Stimulated activated CD4-positive, alpha-beta T cell treated with anti-CD3 and anti-CD28 coated beads, Interleukin-1b, Interleukin-23, amount 100 ng/mL, for 1 hour (primary cell): ENCODE measurements at places on chromosomes 1 and 21.

DNA sequence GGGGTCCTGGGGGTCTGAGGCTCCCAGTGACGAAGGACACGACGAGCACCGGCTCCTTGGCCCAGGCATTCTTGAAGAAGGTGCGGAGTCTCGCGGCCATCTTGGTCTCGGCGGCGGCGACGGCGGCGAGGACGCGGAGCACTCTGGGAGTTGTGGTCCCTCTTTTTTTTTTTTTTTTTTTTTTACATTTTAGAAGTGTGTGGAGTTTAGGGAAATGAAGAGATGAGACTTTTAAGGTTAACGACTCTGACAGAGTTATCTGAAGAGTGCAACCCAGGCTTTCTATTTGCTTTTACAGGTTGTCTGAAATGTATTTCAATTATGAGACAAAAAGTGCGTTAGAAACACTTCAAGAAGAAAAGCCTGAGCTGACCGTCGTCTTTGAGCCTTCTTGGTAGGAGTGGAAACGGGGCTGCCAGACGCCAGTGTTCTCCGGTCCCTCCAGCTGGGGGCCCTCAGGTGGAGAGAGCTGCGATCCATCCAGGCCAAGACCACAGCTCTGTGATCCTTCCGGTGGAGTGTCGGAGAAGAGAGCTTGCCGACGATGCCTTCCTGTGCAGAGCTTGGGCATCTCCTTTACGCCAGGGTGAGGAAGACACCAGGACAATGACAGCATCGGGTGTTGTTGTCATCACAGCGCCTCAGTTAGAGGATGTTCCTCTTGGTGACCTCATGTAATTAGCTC, 9.7 kb downstream of the OR2B11 start:
- DNase-seq = no peak

DNA sequence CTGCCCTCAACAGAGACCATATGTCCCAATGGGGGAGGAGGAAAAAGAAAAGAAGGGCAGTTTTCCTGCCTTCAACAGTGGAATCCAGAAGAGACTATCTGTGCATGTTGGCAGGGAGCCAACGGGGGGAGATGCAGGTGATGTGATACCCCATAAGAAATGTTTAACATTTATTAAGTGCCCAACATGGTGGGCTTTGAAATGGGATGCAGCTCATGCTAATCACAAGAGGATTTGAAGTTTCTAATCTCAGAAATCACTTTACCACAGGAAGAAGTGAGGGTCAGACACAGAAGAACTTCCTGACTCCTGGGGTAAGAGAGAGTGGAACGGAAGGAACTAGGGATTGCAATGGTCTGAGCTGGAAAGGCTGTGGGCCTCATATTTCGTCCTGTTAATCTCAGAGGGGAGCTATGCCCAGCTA, 16.2 kb downstream of the CSRP1 start:
- DNase-seq = no peak

GRCh38 chr1:162093095-162093494, 23.6 kb downstream of the NOS1AP start:
- DNase-seq = no peak

- DNase-seq = no peak
Observed at GRCh38 chr1:108575375-108575774, 15.5 kb downstream of the EEIG2 start.

DNA sequence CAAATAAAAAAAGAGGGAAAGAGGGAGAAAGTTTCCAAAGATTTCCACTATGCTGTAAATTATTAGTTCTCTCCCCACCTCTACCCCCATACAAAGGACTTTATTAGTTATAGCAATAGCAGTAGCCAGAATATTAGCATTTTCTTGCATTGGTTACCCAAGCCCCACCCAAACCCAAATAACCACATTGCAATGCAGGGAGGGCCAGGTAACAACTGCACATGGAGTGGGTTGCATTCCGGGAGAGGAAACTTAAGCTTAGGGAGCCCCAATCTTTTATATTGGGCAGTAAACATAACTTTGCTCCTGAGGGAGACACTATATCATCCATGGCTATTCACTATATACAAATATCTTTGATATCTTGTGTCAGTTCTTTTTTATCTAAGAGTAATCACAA, 6.0 kb downstream of the ADIPOR1 start:
- no peak for DNase-seq
